ENCODE measurements at places on chromosomes 2 and 18.
A peak's percentile ranks its signal among the peaks of the same experiment; 100 is the strongest.

DNA sequence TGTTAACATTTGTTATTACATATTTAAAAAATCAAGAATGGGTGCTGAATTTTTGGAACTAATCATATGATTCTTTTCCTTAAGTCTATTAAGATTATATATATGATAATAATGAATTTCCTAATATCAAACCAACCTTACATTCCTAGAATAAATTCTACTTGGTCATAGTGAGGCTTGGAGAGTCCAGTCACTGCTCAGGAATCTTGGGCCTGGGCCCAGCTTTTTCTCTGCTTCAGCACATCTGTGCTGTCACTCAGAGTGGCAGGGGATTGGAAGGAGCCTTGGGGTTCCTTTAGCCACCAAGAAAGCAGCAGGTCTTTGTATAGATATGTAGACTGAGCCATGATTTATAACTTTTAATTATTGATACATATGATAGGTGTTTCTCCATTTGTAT lies 19.9 kb upstream of the ZAP70 start:
- DNase-seq = no peak

DNA sequence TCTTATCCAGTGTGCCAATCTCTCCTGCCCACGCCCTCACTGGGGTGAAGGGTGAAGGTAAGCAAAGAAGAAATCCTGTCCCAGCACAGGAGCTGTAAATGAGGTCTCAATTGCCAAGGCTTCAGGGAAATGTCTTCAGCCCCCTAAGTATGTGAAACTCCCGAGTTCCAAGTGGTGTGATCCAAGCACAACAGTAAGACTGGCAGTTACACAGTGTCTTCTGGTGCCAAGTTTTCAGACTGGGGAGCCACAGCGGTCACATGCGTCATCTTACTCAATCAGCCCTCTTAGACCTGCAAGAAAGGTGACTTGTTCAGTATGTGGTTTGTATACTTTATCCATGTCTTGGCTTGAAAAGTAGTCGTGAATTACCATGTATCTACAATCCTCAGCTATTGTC lies 55.0 kb upstream of the SPRED2 start:
- DNase-seq = no peak

DNA sequence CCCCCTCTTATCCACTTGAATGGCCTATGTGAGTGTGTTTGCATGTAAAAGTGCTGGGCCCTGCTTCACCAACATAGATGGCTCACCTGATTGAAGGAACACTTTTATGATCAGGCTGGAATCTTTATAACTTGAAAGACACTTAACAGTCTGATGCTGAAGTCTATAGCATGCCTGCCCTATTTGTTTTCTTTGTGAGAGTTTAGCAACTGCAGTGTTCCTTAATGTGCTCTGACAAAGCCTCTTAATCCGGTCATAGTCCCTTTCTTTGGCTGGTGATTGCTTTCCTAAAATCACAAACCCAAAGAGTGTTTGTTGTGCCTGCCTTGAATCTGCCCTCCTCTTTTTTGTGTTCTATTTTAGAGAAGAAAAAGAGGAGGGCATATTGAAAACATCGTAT lies 1382.8 kb upstream of the CELF4 start:
- DNase-seq = no peak

DNA sequence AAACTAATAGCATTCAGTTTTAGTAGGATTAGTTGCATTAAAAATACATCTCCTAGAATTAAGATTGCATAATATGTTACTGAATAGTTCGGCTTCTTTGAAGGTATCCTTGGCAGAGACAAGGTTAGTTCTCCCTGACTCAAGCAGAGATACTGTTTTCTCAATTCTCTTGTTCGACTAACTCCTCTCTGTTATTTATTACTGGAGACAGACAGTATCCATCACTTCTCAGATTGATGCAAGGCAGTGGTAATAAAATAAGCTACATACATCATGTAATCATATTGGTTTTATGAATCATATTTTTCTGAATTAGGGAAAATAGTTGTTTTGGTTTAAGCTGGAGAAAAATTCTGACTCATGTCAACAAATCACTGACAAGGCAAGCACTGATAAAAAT lies 134.8 kb downstream of the SLC8A1 start:
- DNase-seq = no peak

GRCh38 chr2:237643066-237643465 lies 15.7 kb downstream of the LRRFIP1 start:
- DNase-seq = no peak

DNA sequence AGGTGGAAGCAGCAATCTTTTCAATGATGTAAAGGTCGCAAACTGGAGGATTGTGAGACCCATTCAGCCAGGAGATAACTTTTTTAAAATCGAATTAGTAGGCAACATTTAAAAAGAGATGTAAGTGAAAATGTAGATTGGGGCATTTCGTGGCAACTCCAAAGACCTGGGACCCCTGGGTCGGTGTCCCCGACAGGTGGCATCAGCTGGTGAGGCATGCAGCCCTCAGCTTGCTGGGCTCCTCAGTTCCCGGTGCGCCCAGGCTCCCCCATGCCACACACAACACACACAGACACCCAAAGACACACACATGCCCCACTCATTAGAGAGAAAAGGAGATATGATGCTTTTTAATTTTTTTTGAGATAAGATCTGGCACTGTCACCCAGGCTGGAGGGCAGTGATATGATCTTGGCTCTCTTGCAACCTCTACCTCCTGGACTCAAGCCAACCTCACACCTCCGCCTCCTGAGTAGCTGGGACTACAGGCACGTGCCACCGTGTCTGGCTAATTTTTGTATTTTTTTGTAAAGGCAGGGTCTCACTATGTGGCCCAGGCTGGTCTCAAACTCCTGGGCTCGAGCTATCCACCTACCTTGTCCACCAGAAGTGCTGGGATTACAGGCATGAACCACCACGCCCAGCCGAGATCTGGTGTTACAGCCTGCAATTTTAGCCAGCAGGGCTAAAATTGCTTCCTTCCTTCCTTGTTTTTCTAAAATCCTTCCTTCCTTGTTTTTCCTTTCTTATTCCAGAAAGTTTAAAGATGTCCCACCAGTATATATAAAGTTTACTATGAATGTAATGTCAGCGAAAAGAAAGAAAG lies 122.6 kb upstream of the EPAS1 start:
- no peak for DNase-seq

GRCh38 chr2:38178556-38179419 lies 102.8 kb upstream of the CYP1B1 start:
- no peak for DNase-seq

DNA sequence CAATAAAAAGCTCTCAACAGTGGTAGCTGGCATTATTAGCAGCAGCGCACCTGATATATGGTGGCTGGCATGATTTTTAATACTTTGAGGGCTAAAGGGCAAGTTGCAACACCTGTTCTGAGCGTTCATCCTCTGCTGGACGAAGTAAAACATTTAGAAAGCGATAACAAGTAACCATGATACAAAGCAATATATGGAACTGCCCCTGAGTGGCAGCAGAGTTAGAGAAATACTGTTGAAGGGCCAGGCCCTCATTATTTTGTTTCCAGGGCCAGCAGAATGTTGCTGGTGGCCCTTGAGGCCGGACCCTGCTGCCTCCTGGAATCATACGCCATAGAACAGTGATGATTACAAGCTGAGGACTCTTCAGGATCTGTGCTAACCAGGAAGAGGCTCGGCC lies 47.8 kb downstream of the ARHGEF4 start:
- DNase-seq = no peak

GRCh38 chr2:191917967-191918651 lies 71.2 kb upstream of the CAVIN2 start:
- DNase-seq = no peak

GRCh38 chr2:97760480-97761049 lies 47.2 kb downstream of the ZAP70 start:
- DNase-seq = no peak

DNA sequence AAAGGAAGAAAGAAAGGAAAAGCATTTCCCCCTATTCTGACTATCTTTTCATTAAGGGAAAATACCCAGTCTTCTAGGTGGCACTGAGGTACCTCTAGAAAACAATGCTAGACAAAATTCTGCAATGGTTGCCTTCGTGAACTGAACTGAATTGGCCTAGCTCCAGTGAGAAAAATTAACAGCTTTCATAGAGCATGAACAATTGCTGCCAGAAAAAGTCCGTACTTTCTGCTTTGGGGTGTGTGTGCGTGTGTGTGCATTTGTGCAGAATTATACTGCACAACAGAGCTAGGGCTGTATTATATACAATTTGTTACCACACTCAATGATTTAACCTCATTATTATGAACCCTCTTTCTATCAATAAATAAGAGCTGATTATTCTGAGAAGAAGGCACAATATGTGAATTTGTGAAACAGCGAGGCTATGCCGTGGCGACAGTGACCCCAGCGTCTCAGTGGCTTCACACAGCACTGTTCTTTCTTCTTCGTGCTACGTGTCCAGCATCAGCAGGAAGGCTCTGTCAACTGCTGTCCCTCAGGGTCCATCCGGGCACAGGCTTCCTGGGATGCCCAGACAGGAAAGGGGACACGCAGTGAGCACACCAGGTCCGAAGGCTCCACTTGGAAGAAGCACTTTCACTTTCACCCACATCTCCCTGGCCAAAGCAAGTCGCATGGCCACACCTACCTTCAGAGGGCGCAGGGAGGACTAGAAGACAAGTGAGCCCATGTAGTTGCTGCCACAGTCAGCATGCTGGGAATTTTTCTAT lies 47.5 kb downstream of the PTGR3 start:
- DNase-seq = peak; percentile 39

- DNase-seq = no peak
Measured at GRCh38 chr2:145160855-145161254, 640.9 kb upstream of the ZEB2 start.

DNA sequence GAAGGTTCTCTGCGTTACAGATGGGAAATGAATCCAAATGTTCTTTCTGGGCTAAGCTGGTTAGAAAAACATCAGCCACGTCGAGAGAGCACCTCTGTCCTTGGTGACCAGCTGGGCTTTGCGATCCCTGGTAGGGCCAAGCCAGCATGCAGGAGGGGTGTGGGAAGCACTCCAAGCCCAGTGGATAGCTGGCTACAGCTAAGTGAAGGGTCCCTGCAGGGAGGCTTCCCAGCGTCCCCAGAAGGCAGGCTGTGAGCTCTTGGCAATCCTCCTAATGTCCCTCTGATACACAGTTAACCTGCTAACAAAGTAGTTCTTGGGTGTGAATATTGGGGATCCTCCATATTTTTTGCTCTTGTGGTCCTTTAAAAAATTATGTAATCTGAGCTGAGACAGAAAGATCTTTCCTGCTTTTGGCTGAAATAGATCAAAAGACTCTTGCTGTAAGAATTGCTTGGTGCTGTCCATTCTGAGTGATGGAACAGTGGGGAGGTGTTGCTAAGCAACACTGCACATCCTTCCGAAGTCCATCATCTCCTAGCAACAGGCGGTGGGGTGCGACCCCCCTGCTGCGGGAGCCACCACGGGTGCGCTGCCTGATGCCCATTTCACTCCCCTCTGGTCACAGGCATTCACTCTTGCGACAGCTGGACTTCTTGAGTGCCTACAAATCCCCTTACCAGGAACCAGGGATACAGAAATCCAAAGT lies 88.5 kb upstream of the UXS1 start:
- DNase-seq = no peak

DNA sequence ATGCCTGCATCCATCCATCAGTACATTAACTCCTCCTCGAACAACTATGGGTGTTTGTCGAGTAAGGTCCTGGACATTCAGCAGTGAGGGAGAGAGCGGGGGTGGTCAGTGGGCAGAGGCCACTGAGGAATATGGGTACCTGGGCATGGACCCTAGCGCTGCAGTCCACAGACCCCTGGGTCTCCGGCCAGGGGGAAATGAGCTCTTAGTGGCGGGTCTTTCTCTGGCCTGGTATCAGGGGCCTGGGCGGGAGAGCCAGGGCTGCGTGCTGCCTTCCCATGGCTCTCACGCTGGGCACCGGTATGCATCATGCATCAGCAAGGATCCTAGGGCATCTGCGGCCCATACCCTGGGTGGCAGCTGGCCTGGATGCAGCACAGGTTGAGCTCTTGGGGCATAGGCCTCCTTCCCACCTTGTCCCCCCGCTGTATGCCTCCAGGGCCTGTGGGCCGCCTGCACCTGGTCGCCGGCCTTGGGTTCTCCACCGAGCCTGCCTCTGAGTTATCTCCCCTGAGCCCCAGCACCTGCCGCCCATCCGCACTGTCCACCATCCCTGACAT lies 1.3 kb upstream of the MOCOS start:
- no peak for DNase-seq

- DNase-seq = no peak
Measured at GRCh38 chr2:88753833-88754584, 62.5 kb downstream of the RPIA start.

- DNase-seq = no peak
Measured at GRCh38 chr2:176175709-176176607, 12.5 kb upstream of the HOXD1 start.

- DNase-seq = no peak
Measured at GRCh38 chr2:209314653-209315052, 109.2 kb upstream of the MAP2 start.

DNA sequence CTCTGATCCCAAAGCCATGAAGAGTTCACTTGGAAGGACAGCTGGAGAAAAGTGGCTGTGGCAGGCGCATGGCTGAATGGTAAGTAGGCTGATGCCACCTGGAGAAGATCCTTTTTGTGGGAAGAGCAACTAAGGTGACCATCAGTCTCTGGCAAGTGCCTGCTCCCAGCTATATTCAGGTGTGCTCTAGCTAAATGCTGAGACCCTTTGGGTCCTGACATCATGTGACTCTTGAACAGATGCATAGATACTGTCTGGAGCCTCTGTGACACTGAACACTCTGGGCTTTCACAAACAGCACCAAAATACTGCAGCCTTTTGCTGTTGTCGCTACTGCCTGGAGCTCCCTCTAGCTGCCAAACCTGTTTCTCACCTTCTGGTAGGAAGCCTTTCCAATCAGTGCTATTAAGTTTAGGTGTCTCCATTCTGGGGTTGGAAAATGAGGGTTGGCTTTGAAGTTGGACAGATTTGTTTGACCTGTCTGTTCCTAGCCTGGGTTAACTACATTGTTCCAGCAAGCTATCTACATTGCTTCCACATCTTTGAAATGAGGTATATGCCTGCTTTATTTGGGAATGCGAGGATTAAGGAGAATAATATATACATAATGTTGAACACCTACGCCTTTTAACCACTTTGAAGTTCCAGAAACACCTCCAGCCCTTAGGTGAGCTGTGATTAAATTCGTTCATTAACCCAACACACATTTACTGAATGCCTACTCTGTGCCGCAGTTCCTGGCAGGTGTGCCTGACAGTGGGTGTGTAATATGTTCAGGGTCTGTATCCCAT lies 3.1 kb downstream of the EGR4 start:
- DNase-seq = no peak

DNA sequence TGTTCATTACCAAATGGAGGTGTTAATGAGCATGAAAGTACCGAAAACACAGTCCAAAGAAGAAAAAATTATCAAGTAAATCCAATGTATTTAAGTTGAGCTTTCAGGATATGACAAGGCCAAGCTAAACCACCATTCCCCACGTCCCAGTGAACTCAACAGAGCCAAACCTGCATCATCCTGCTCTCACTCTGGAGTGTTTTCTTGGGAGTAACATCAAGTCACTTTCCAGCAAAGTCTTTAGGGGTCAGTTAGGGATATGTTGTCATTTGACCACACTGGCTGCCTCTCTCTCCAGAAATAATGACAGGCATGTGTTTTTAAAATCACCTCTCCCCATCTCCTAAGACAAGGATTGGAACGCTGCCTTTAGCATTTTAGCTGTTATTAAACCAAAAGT lies 140.5 kb downstream of the SRBD1 start:
- no peak for DNase-seq

- no peak for DNase-seq
Measured at GRCh38 chr2:64336171-64336570, 117.8 kb upstream of the LGALSL start.

GRCh38 chr2:230602562-230603230 lies 109.9 kb upstream of the CAB39 start:
- no peak for DNase-seq

- no peak for DNase-seq
Measured at GRCh38 chr2:206614811-206615210, 27.5 kb upstream of the FAM237A start.
